ENCODE measurements at places on chromosomes 2 and 18.
A peak's percentile ranks its signal among the peaks of the same experiment; 100 is the strongest.

GRCh38 chr18:73839441-73839840 lies 308.2 kb downstream of the FBXO15 start:
- no peak for DNase-seq

- DNase-seq: no peak
Observed at GRCh38 chr2:60463249-60463648, 90.2 kb downstream of the BCL11A start.

DNA sequence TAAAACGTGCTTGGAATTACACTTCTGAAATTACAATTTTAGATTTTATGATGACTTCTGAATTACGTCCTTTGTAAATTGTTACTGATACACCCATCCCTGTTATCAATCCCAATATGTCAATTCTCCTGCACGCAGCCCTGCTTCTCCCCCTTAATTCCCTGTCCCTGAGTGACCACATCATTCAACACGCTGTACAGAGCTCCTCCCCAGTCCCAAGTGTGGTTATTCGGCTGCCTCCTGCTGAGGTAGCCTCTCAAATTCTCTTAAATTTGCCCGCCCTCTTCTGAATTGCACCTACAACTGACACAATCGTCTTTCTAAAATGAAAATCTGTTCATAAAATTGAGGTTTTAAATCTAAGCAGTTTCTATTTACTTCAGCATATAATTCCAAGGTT lies 10.1 kb downstream of the SERPINB8 start:
- no peak for DNase-seq

DNA sequence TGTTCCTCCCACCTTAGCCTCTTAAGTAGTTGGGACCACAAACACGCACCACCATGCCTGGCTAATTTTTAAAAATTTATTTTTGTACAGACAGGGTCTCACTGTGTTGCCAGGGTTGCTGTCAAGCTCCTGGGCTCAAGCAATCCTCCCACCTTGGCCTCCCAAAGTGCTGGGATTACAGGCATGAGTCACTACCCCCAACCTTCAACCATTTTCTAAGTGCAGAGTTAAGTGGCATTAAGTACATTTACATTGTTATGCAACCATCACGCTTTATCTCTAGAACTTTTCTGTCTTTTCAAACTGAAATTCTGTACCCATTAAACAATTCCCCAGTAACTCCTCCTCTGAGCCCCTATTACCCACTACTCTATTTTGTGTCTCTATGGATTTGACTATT lies 45.9 kb upstream of the AFF3 start:
- DNase-seq: no peak

GRCh38 chr2:160534249-160534648 lies 40.6 kb upstream of the RBMS1 start:
- DNase-seq: no peak

DNA sequence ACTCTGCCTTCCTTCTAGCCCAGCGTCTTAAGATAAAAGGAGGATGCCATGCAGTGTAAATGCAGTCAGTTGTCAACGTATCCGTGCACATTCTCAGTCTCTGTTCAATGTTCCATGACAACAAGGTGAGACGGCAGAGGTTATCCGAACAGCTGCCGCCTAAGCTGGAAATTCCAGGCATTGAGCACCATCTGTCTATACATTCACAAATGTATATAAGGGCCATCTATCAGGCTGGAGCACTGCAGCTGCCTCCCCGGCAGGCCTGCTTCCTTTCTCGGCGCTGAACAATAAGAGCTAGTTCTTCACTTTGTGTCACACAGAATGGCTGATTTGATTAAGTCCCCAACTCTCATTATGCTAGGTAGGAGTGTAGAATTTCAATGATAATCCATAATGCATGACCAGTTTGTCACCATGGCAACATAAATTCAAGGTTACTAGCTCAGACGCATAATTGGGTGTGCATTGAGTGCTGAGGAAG lies 282.2 kb upstream of the SOX11 start:
- no peak for DNase-seq

GRCh38 chr2:46006473-46007025 lies 290.7 kb upstream of the EPAS1 start:
- no peak for DNase-seq

GRCh38 chr2:63788071-63788470 lies 53.6 kb upstream of the UGP2 start:
- no peak for DNase-seq

DNA sequence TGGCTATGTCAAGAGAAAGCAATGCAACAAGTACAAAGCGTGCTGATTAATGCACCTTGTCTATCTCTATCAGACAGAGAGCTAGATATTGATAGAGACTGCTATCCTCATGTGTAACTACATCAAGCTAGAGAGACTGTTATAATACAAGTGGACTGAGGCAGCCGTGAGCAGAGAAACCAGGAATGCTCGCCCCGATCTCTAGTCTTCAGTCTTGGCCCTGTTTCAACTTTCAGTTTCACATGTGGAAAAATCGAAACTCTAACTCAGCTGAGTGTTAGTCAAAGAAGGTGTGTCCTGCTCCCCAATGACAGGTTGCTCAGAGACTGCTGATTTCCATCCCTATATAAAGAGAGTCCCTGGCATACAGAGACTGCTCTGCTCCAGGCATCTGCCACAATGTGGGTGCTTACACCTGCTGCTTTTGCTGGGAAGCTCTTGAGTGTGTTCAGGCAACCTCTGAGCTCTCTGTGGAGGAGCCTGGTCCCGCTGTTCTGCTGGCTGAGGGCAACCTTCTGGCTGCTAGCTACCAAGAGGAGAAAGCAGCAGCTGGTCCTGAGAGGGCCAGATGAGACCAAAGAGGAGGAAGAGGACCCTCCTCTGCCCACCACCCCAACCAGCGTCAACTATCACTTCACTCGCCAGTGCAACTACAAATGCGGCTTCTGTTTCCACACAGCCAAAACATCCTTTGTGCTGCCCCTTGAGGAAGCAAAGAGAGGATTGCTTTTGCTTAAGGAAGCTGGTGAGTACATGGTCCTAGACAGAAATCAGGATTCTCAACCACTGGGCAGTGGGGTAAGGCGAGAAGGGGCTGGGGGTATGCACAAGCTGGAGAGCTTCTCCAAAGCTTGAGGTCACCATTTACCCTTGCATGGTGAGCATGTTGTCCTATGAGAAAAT lies at the start of gene RSAD2:
Gene RSAD2 (plus strand): TSS at position 376 of the 903 bp plus-strand sequence. CDS start 24 bp downstream, at position 400.
- DNase-seq: peak; percentile 9

GRCh38 chr2:54997826-54998225 lies 52.4 kb downstream of the RTN4 start:
- DNase-seq: no peak

DNA sequence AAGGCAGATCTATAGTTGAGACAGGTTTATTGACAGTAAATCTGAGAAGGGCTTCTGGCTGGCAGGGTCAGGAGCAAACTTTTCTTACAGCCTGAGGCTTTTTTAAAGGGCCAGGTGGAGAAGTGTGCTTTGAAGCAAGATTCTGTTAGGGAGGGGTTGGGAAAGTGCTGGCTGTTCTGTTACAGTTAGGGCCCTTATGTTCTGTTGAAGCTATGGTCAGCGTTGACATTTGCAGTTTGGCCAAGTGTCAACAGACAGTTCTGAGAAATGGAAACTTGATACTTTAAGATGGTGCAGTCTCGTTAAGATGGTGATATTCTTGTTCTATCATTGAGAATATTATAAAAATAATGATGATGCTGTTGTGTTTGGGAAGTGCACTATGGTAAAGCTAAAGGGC lies 154.2 kb downstream of the RDH14 start:
- DNase-seq: no peak

DNA sequence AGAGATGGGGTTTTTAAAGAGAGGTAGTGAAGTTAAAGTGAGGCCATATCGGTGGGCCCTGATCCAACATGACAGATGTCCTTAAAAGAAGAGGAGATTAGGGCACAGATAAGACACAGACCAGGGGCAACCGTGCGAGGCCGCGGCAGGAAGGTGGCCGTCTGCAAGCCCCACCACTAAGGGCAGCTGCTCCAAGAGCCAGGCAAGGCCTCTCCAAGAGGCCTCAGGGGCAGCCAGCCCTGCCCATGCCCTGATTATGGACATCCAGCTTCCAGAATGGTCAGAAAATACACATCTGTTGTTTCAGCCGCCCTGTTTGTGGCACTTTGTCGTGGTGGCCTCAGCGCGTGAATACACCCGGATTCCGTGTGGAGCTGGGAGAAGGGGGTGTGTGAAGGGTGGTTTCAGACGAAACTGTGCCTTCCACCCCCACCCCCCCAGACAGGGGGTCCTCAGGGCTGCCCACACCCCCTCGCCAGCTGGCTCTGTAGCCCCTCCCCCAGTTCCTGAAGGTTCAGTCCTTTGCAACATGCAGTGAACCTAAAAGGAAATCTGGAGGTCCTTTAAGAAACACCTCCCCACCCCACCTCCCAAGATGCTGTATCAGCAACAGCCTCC lies 74.1 kb upstream of the SMAD7 start:
- no peak for DNase-seq

GRCh38 chr2:105926960-105927678 lies 182.4 kb downstream of the NCK2 start:
- no peak for DNase-seq

GRCh38 chr2:110100480-110100879 lies 15.1 kb downstream of the MALL start:
- DNase-seq: no peak

DNA sequence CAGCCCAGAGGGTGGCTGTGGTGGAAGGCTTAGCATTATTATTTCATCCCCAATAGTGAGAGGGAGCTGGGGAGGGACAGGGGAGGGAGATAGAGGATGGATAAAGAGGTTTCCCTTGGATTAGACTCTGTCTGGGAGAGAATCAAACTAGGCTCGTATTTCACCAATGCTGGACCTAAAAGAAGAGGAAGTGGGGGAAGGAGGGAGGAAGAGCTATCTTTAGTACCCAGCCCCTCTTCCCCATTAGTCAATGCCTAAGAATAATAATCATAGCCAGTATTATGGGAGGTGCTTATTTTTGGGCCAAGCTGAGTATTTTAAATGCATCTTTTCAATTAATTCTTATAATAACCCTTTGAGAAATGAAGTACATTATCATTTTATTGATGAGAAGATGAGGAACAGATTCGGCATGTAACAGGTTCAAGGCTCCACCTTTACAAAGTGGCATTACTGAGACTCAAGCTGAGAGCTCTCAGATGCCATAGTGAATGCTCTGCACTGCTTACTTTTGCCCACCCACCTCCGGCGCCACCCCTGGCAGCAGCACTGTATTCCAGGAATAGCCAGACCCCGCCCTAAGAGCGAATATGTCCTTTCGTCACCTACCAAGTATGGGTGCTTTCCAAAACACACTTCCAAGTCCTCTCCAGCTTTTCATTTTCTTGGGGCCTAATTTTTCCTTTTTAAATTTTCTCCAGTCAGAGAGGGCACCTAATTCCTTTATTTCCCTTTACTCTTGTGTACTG lies 21.0 kb downstream of the PAX8 start:
- no peak for DNase-seq

GRCh38 chr2:239669899-239670460 lies 269.2 kb upstream of the HDAC4 start:
- DNase-seq: no peak

GRCh38 chr18:23209031-23209430 lies 73.7 kb downstream of the CABLES1 start:
- no peak for DNase-seq

- no peak for DNase-seq
Observed at GRCh38 chr2:197024206-197024605, 97.7 kb upstream of the PGAP1 start.

DNA sequence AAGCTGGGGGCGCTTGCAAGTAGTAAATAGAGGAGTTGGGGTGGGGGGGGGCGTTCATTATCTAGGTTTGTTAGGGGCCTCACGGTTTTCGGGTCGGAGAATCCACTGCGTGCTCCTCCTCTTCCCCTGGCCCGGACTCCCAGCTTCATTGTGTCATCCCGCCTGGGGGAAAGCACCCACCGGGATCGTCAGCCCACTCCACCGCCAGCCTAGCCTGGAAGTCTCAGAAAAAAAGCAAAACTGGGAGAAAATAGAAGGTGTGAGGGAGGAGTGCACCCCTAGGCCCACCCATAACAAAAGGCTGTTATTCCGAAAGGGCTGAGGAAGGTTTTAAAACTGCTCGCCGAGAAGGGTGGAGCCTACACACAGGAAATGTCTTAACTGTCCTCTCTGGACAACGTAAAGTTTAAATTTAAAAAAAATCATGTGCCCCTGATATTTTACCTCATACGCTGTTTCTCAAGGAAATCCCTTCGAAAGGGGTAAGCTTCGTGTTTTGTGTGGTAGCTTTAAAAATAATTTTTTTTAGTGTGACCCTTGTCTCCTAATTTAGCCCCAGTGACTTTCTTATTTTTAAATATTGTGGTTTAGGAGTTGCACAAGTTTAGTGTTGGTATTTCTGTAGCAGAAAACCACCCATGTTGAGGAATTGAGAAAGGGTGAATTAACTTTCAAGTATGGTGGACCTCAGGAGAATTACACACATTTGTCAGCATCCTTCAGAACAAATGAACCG lies 104.2 kb downstream of the SPTBN1 start:
- no peak for DNase-seq

- no peak for DNase-seq
Observed at GRCh38 chr2:120239488-120240287, 13.0 kb upstream of the RALB start.

DNA sequence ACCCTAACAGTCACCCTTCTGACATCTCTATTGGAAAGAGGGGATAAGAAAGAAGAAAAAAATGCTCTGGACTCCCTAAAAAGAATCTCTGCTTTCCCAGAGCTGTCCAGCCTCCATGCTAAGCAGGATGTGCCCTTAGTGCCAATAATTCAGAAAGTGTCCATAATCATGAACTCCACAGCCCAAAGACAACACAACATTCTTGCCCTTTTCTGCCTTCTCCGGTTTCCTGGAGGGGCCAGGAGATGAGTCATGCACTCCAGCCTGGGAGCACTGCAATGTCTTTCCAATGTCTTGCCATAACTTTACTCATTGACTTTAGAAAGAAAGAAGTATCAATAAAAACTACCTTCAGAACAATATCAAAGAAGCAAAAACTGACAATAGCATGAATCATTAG lies 44.0 kb downstream of the KLF7 start:
- DNase-seq: no peak

GRCh38 chr18:69727912-69728572 lies 219.6 kb downstream of the CD226 start:
- no peak for DNase-seq

DNA sequence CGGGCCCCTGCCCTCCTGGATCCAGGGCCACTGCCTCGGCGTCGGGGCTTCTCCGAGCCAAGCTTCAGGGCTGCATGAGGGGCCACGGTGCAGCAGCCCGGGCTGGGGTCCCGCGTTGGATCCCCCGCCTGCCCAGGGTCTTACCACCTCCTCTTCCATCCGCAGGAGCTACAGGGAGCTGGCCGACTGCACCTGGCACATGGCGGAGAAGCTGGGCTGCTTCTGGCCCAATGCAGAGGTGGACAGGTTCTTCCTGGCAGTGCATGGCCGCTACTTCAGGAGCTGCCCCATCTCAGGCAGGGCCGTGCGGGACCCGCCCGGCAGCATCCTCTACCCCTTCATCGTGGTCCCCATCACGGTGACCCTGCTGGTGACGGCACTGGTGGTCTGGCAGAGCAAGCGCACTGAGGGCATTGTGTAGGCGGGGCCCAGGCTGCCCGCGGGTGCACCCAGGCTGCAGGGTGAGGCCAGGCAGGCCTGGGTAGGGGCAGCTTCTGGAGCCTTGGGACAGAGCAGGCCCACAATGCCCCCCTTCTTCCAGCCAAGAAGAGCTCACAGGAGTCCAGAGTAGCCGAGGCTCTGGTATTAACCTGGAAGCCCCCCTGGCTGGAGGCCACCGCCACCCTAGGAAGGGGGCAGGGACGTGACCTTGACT lies 52.1 kb downstream of the RAMP1 start:
- no peak for DNase-seq

GRCh38 chr2:174495365-174496012 lies 8.7 kb upstream of the GPR155 start:
- DNase-seq: no peak
